ENCODE measurements at places on chromosomes 7 and 10. TPM values are rescaled to one million over a fixed set of nuclear protein-coding genes. Genes with fewer than 3 reads are reported as not detected.

Gene CUL2
- total RNA-seq: 60.7 TPM

Gene PIP
- not detected for total RNA-seq

DNA sequence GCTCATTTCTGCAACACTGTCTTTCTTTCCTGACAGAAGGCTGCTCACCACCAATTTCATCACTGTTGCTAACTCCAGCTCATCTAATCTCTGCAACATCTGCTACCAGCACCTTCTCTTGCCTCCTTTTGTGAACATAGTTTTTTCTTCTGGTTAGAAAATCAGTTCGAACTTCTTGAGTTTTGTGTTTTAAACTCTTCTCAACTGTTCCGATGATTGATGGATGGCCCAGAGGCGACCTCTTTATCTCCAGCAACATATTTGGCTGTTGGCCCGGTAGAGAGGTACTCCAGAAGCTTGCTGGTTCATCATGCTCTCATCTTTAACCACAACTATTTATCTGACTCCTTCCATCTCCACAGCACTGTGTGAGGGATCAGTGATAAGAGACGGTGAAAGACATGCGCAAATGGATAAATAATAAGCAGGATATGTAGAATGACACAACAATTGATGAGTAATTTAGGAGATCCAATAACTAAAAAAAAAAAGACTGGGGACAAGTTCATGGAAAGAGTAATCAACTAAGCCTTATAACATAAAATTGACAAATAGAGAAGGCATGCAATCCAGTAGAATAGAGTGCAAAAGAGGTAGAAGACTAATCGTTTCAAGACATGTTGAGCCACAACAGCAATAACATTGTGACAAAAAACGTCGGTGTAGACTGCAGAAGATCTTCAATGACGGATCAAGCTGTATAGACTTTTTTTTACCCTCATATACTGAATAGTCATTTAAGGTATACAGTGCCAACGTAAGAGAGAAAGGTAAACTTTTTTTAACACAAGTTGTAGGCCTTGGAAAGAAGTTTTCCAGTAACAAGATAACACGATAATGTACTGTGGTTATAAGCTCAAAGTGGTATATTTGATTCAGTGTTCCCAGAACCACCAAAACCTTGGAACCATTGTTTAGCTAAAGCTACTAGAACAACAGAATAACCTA lies 152.2 kb downstream of the CRPPA start:
- peak; percentile 8 for DNase-seq

GRCh38 chr10:23196915-23197314 lies 4.8 kb downstream of the PTF1A start:
- DNase-seq: no peak

DNA sequence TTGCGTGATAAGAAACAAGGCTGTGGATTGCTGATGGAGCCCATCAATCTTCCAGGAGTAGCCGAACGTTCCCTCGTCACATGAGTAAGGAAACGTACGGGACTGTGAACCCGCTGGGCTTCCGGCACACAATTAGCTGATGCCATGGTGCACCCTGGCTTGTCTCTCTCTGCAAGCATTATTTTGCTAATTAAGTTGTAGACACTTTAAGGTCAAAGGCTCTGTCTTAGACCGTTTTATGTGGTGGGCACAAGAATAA lies 50.9 kb downstream of the ADARB2 start:
- no peak for DNase-seq

- peak; percentile 35 for DNase-seq
These were observed 107.2 kb upstream of the TCF7L2 start for GRCh38 chr10:112842832-112843360.

Gene ZNF365
- total RNA-seq: 8.2 TPM

- no peak for DNase-seq
These were observed 1137.3 kb downstream of the SORCS1 start for GRCh38 chr10:106027240-106027639.

DNA sequence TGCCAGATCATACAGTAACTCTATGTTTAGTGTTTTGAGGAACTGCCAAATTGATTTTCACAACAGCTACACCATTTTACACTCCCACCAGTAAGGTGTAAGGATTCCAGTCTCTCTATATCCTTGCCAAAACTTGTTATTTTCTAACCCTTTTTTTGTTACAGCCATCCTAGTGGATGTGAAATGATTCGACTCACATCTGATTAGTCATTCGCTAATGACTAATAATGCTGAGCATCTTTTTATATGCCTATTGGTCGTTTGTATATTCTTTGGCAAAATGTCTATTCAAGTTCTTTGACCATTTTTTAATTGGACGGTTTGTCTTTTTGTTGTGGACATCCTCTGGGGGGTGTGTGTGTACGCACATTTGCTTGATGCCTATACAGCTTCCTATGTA lies 142.8 kb downstream of the DGKB start:
- DNase-seq: no peak

GRCh38 chr7:101950450-101951119 lies 133.2 kb downstream of the CUX1 start:
- DNase-seq: peak; percentile 85

- DNase-seq: no peak
These were observed 120.9 kb upstream of the ZNF804B start for GRCh38 chr7:88638583-88638982.

Gene ATOH7
- total RNA-seq: not detected

Gene AOAH
- total RNA-seq: 1.9 TPM

GRCh38 chr7:114554781-114555537 lies 140.3 kb downstream of the FOXP2 start:
- peak; percentile 13 for DNase-seq

- peak; percentile 56 for DNase-seq
These were observed 717.8 kb downstream of the LRMDA start for GRCh38 chr10:76149182-76149581.

Gene MUC12
- not detected for total RNA-seq

DNA sequence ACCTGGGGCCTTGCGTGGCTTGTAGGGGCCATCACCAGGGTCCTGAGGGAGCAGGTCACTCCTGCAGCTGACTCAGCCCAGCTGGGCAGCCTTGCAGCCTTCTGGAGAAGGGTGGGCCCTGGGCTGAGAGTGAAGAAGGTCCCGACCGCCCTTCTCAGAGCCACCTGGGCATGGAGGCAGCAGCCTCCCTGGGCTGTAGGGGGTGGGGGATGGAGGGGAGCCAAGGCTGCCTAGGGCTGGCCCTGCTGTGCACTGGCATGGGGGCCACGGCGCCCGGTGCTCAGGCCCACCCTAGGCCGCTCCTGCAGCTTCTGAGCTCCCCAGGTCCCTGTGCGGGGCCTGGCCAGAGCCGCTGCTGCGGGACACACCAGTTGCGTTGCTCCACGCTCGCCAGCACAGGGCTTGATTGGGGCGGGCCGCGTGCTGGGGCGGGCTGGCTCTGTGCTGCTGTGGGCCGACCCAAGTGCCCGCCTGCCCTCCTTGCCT lies 63.6 kb upstream of the NKX6-2 start:
- DNase-seq: no peak

Gene LIPK
- total RNA-seq: not detected

DNA sequence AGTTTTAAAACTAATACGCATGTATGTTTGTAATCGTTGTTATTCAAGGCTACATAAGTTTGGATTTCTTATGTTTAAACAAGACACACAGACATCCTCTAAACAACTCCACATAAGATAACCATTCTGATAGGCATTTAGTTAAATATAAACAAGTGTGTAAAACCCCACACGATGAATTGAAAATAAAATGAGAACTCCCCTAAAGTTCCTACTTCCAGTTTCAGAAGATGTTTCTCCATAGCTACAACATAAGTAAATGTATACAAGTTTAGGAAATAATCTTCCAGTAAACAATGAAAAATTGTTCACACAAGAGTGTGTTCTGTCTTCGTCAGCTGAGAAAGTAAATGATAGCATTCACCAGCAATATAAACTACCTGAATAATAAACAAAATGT lies 246.8 kb downstream of the RNLS start:
- no peak for DNase-seq

Gene OR2A5
- total RNA-seq: not detected

- peak; percentile 78 for DNase-seq
These were observed 97.7 kb upstream of the PCBD1 start for GRCh38 chr10:70985824-70986622.

GRCh38 chr7:121561717-121562116 lies 165.6 kb upstream of the FAM3C start:
- no peak for DNase-seq

- DNase-seq: no peak
These were observed 256.5 kb downstream of the PHTF2 start for GRCh38 chr7:78055001-78055573.

GRCh38 chr10:97925308-97925938 lies 75.8 kb downstream of the GOLGA7B start:
- DNase-seq: no peak

- DNase-seq: no peak
These were observed 721.2 kb downstream of the XPNPEP1 start for GRCh38 chr10:109202111-109202510.

DNA sequence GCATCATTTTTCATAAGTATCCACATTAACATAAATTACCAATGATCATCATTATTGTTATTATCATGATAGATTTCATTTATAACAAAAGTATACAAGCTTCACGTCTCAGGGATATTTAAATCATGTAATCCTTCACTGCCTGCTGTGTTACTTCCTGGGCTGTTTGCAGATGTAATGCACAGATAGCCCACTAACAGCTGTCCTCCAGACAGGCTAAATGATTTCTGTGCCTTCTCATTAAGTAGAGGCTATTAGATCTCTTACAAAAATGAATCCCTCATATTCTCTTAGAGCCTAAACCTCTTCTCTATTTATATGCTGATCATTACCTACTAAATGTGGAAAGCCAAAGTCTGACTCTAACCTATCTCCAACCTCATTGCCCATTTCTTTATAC lies 9.3 kb downstream of the PCLO start:
- no peak for DNase-seq

GRCh38 chr7:143359771-143360353 lies 2.7 kb downstream of the FAM131B start:
- DNase-seq: no peak

- peak; percentile 96 for DNase-seq
These were observed 31.1 kb upstream of the RHEB start for GRCh38 chr7:151550656-151551286.

DNA sequence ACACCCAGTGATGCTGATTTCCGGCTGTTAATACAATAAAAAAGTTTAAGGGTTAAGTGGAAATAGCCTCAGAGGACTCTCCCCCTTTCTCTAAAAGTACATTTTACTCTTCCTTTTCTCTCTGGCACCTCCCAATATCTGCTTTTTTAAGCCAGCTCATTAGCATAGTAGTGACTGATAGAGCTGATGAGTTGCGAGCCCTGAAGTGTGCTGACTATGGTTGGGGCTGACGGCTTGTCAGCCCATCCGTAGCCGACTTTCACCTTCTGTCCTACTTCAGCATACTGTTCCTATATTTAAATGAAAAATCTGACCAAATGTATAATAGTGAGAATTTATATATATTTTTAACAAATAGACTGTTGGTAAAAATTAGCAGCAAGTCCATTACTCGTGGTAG lies 80.0 kb downstream of the SHH start:
- no peak for DNase-seq

DNA sequence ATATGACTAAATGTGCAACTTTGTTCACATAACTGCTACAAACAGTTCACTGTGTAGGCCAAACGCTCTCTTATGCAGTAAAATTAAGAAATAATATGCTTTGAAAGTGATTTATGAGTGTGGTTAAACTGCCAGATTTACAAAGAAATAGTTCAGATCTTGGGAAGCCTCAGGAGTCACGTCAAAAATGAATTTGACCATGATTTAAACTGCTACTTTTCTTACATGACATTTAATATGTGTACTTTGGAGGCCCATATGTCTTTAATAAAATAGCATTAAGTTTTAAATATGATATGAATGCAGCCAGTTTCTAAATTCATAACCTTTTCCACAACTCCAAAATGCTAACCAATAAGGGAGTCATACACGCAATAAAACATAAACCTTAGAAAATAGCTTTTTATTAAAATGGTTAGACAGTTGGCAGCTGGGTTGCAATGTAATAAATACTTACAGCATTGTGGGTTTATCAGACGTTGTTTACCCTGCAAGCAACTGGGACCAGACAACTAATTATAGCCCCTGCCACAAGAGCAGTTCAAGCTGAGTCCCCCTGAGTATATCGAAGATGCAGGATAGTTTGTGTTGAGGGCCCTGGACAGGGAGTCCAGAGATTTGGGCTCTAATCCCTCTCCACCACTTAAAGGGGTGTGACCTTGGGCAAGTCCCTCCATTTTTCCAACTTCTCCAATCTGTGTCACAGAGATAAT lies 640.4 kb downstream of the LRMDA start:
- DNase-seq: no peak

- DNase-seq: no peak
These were observed 109.8 kb upstream of the FAM133B start for GRCh38 chr7:92699966-92700514.

DNA sequence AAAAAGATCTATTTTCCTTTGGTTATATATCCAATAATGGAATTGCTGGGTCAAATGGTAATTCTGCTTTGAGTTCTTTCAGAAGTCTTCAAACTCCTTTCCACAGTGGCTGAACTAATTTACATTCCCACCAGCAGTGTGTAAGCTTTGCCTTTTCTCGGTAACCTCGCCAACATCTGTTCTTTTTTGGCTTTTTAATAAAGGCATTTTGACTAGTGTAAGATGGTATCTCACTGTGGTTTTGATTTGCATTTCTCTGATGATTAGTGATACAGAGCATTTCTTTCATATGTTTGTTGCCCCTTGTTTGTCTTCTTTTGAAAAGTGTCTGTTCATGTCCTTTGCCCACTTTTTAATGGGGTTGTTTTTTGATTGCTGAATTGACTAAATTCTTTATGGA lies 285.0 kb downstream of the MALRD1 start:
- no peak for DNase-seq

DNA sequence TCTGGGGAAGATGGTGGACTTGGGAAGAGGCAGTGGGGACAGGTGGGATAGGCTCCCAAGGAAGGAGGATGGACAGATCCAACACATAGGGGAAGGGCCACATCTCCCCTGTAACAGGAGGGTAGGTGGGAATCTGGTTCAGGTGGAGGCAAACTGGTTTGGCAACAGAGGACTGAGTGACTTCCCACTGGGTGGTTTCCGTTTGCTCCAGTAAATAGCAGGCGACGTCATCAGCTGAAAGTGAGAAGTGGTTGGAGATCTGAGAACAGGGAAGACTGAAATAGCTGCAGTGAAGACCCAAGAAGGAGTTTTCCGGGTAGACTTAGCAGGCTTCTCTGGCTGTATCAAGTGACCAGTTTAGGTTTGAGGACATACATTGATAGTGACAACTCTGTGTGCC lies 504.4 kb downstream of the GALNT17 start:
- DNase-seq: no peak

- DNase-seq: no peak
These were observed 572.8 kb downstream of the REEP3 start for GRCh38 chr10:64093946-64094535.

Gene SFRP5
- 0.17 TPM for total RNA-seq
